Fibroblast of skin of left biceps (primary cell): ENCODE measurements at places on chromosomes 11 and 22.
A peak's percentile ranks its signal among the peaks of the same experiment; 100 is the strongest.

DNA sequence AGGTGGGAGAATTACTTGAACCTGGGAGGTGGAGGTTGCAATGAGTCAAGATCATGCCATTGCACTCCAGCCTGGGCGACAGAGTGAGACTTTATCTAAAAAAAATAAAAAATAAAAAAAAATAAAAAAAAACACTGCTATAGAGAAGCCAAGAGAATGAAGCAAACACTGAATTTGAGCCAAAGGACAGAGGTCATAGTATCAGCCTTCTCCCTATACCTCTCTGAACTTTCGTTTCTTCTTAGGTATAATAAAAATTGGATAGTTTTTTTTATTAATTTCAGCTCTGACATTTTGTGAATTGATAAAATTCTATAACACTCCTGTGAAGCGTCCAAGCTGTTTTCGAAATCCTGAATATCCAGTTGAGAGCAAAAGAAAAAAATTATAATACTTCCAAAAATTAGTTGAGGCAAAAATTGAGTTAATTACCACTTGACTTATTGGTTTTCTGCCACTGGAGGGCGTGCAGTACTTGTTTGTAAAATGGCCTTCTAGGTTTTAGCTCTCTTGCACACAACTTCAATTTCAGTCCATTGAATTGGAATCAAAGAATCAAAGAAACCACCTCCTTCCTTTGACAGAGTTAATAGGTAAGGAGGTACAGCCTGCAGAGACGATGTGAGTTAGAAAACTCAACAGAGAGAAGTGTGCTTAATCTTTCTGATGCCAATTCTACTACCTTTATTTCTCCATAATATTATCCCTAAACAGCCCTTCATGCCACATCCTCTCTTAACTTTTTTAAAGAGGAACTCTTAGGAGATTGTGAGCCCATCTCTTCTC, 143.2 kb downstream of the BBOX1 start:
- peak; percentile 56 for DNase-seq

DNA sequence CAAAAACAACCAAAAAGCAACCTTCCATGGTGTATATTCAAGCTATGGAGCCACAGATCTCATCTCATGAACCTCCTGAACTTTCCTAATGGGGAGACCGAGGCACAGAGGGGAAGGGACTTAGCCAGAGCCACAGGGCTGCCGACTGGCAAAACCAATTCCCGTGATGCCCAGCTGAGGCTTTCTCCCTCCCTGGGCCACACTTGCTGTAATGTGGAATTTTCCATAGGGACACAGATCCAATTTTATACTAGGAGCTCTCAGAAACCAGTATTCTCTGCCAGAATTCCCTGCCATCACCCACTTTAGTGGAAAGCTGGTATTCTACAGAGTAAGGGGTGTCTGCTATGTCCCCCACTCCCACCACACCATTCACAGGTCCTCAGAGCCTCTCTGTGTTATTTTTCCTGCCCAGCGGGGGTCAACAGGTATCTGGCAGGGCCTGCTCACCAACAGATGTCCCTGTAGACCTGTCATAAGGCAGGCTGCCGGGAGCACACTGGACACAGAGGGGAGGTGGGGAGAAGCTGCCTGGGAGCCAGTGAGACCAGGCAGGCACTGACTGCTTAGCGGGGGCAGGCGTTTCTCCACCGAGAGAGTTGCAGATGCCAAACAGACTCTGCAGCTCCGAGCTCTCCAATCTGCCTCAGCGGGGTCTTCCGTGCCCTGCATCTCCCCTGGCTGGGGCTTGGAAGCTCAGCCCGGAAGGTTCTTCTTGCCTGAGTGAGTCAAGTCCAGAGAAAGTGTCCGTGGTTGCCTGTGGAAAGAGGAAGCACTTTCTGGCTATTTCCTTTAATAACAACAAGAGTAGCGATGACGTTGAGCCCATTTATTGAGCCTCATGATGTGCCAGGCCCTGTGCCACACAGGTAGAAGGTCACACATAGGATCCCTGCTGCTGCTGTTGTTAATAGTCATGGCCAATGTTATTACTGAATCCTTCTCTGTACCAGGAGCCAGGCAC, 26.3 kb downstream of the RPS6KA4 start:
- no peak for DNase-seq

GRCh38 chr11:134542401-134543165, 130.5 kb upstream of the B3GAT1 start:
- DNase-seq = no peak

DNA sequence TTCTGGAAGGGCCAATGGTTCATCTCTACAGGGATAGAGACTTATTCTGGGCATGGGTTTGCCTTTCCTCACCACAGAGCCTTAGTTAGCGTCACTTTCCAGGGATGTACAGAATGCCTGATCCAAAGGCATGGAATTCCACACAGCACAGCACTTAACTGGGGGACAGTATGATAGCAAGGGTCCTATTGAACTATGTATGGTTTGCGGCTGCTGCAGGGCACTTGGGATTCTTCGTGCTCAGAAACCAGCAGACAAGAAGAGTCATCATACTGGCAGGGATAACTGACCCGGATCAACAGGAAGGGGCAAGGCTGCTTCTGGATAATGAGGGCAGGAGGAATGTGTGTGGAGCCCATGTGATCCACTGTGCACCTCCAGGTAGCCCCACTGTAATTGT, 105.7 kb downstream of the SWAP70 start:
- no peak for DNase-seq

GRCh38 chr11:12787847-12788246, 113.6 kb downstream of the TEAD1 start:
- DNase-seq = no peak

DNA sequence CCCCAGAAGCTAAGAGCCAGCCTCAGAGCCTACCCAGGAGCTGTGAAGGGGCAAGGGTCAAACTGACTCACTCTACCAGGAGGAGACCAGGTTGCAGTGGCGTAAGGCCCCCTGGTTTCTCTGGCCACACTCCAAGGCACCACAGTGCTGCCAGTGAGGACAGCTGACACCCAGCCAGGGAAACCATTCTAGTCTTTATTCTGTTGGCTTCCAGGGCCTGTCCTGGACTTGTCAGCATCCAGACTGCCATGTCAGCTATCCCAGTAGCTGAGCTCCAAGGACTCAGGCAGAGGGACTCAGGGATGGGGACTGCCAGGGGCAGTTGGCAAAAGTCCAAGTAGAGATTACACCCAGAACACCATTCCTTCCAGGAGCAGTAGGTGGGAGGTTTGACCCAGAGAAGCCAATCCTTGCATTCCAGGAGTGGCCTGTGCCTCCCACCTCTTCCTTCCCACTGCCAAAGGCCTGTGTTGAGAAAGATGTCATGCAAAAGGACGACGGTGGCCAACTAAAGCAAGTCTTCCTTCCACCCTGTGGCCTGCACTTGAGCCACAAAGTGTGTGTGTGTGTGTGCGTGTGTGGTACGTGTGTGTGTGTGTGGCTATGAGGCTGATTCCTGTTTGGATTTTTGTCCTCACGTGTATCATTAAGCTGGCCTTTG, 3.6 kb upstream of the MAPK8IP1 start:
- no peak for DNase-seq
